Fibroblast of upper back skin (primary cell): ENCODE measurements at places on chromosomes 13 and 19.

GRCh38 chr19:51693260-51693659 is at the start of gene SPACA6:
TSS of gene SPACA6 (plus strand) at chr19:51693330. CDS start at chr19:51693527, 197 bp downstream.
- no peak for DNase-seq

- no peak for DNase-seq
Measured at GRCh38 chr13:63636316-63636993, 2220.8 kb upstream of the PCDH20 start.

DNA sequence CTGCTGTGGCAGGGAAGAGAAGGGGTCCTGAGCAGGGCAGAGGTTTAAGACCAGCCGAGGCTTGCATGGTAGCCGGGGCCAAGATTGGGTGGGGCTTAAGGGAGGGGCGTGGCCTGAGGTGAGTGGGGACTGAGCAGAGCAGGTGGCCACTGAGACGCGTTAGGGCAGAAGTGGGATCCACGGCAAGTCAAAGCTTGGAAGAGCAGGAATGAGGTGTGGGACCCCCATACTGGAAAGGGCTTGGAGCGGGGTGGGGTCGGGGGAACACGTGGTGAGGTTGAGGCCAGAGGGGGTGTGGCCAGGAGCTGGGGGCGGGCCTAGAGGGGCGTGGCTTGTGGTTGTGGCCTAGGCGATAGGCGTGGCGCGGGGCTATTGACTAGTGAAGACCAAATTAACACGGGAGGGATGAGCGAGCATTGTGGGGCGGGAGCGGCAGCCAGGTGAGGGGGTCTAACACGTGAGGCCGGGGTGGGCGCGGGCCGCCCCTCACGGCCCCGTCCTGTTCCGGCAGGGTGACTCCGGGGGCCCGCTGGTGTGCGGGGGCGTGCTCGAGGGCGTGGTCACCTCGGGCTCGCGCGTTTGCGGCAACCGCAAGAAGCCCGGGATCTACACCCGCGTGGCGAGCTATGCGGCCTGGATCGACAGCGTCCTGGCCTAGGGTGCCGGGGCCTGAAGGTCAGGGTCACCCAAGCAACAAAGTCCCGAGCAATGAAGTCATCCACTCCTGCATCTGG is 3.3 kb downstream of the CFD start:
- peak; percentile 41 for DNase-seq

GRCh38 chr19:45676851-45677263 is 8.8 kb downstream of the GIPR start:
- DNase-seq = no peak

GRCh38 chr13:79171141-79172061 is 234.7 kb downstream of the RBM26 start:
- no peak for DNase-seq

- no peak for DNase-seq
Measured at GRCh38 chr13:25692099-25692498, 320.3 kb downstream of the ATP8A2 start.

DNA sequence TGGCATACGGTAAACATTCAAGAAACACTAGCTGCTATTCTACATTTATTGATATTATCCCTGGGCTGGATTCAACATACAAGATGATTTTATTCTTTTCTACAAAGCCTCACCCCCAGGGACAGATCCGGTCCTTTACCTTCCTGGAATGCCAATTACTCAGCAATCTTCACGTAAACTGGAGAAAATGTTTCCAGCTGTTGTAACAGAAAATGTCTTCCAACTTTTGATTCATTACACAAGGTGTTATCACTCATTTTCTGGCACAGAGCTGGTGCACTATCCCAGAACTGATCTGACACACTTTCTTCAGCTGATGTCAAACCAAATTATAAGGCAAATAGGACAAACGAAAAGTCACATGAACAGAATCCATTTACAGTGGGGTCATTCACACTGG is 33.1 kb downstream of the DCLK1 start:
- DNase-seq = peak; percentile 53
